Activated T-cell treated with anti-CD3 and anti-CD28 coated beads, Interleukin-2, amount 50 U/mL, for 24 hours (primary cell): ENCODE measurements at places on chromosomes 1 and 21.

GRCh38 chr1:19240673-19241538 is 10.4 kb downstream of the EMC1 start:
- peak; percentile 77 for DNase-seq

DNA sequence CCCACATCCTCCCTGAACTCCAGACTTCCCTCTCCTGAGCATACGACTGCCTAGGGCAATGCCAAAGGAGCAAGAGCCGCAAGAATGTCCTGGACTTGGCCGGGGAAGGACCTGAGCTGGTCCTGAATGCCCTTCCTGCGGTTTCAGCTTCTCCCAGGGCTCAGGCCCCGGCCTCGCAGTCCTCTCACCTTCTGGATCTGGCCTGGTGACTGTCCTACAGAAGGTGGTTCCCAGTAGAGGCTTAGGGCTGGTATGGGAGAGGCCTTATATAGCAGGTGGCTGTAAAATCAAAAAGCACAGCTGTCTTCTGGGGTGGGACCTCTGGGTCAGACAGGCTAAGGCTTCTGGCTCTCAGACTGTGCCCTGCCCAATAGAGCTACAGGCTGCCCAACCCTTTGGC is at the start of gene LYPD8:
LYPD8 (minus strand) TSS at position 243 of the 400 bp plus-strand sequence. CDS start 4,678 bp downstream, outside the sequence.
- no peak for DNase-seq

DNA sequence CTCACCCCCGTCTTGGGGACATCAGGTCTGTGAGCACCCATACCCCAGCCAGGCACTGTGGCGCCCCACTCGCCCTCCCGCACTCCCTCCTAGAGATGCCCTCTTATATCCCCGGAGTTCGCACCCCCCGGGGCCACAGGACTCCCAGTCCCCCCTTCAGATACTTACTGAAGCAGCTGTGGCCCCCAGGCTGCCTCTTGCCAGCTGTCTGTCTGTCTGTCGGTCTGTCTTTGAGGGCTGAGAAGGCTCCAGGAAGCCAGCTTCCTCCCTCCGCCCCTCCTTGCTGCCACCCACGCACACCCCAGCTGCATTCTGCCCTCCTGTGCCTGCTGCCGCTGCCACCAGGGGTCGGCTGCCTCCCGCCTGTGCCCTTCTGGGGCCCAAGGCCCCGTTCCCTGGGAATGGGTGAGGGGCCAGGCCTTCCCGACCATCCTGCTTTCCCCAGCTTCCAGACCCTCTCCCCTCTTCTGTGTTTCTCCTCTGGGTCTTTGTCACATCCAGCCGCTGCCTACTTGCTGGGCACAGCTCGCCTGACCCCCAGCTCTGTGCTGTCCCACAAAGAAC is at the start of gene PTPN7:
PTPN7 (minus strand) TSS at position 226 of the 564 bp plus-strand sequence. CDS start 1,200 bp downstream, outside the sequence.
- DNase-seq, result peak; percentile 93

GRCh38 chr1:172255223-172255560 is 165.3 kb upstream of the C1orf105 start:
- no peak for DNase-seq

DNA sequence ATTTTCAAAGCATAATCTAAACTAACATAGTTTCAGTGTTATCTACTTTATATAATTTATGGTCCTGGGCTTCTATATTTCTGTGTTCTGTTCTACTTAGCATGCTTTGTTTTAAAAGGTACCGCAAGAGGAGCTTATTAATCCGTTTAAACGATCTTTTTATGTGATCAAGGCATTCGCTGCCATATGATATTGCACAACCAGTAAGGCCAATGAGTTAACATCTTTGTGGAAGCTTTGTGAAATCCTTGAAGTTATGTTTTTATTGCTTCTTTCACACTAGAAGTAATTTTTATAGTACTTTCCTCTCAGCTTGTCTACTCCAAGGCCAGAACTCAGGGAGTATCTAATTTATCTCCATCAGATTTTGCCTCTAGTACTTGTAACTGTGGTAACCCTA is 8.9 kb downstream of the LRRC8C start:
- DNase-seq, result no peak

GRCh38 chr21:26655460-26655859 is 82.4 kb upstream of the CYYR1 start:
- no peak for DNase-seq

- no peak for DNase-seq
Measured at GRCh38 chr1:50841791-50842387, 118.2 kb downstream of the FAF1 start.

- DNase-seq, result no peak
Measured at GRCh38 chr1:182925661-182926060, 27.3 kb downstream of the SHCBP1L start.

DNA sequence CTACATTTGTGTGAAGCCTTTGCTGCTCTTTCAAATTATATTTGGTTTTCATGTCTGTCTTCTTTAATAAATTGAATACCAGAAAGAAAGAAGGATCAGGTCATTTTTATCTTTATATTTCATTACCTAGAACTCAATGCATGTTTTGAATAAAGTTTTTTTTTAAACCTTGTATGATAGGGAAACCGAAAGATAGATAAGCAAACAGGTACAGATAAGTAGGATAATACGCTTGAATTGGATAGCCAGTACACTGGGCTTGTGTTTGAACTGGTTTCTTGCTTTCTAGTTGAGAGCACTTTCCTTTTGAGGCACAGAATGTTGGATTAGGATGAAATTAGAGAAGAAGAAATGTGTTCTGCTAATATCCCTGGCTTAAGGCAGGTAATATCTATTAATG is 46.9 kb downstream of the PKN2 start:
- no peak for DNase-seq

DNA sequence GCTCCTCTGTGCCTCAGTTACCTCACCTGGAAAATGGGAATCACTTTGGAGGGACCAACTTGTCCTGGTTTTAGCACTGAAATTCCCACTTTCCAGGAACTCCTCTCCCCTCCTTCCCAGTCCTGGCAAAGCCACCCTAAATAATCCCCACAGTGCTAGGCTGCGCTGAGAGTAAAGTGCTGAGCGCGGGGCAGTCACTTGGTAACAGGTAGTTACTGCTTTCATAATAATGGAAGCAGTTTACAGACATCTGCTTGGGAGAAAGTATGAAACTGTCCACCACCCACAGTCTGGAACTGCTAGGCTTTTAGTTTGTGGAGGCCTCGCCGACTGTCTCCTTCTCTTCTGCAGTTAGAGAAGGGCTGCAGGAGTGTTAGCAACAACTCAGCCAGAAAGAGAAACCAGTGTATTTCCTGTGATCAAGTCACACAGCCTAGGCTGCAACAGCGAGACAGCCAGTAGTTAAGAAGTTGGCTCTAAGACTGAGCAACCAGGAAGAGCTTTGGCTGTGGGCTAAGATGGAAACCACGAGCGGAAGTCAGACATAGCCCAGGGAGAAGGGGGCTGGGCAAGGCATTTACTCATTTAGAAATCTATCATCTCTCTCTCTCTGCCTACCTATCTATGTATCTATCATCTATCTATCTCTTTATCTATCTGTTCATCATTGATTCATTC is 30.8 kb upstream of the ABCG1 start:
- peak; percentile 75 for DNase-seq

DNA sequence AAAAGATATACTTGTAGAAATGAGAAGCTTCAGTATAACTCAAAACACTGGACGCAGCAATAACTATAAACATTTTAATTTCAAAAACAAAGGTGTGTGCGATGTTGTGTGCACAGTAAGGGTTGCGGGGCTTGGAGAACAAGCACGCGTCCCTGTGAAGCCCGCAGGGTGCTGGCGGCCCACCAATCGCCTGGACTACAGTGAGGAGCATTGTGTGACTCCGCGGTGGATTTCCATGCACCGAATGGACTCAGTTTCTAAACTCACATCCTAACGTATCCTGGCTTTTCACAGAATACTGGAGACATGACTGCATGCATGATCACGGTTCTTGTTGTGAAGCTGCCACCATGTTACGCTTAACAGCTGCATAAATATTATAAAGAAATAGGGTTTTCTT is 33.0 kb downstream of the NTPCR start:
- no peak for DNase-seq

DNA sequence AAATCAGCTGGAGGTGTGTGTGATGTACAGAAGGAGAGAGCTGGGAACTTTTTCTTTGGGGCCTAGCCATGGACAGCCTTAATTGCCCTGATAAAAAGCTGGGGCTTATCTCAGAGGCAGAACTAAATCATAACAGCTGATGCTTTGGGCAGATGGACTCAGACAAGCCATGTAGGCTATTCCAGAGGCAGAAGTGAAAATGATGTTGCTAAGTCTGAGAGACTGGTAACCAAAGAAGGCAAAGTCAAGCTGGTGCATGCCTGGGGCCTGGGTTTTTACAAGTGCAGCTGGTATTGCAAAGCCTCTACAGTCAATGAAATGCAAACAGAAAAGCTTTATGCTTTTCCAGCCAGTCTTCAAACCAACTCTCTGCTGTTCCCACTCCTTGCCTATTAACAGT is 39.0 kb upstream of the LMX1A start:
- no peak for DNase-seq

DNA sequence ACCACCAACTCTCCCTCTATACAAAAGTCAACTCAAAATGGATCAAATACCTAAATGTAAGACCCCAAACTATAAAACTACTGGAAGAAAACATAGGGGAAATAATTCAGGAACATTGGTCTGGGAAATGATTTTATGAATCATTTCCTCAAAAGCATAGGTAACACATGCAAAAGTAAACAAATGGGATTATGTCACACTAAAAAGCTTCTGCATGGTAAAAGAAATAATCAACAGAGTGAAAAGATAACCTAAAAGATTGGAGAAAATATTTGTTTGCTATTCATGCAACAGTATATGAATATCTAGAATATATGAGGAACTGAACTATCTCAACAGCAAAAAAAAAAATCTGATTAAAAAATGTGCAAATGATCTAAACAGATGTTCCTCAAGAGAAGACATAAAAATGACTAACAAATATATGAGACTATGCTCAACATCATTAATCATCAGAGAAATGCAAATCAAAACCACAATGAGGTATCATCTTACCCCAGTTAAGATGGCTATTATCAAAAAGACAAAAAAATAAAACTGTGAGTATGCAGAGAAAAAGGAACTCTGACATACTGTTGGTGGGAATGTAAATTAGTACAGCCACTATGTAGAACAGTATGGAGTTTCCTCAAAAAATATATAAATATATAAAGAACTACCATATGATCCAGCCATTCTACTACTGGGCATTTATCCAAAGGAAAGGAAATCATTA is 47.8 kb downstream of the VCAM1 start:
- DNase-seq, result no peak

DNA sequence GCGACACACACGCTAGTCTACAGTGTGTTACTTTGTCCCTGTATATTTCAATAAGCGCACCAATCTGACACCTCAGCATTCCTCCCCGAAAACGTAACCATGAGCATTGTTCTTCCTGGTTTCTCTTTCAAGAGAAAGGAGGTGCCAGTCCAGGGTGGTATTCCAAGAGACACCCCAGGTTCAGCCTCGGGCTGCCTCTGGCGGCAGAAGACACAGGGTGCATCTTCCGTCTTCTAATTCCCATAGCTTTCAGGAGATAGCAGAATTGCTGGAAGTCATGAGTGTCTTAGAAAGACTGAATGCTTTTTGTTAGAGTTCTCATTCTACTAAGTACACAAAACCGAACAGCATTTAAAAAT is 15.9 kb upstream of the RGS8 start:
- DNase-seq, result no peak

- DNase-seq, result no peak
Measured at GRCh38 chr1:113792986-113793385, 19.3 kb downstream of the RSBN1 start.

- DNase-seq, result no peak
Measured at GRCh38 chr21:16427587-16428087, 697.9 kb downstream of the USP25 start.

- DNase-seq, result peak; percentile 76
Measured at GRCh38 chr1:161013488-161014230, 7.3 kb downstream of the F11R start.

- no peak for DNase-seq
Measured at GRCh38 chr1:169121146-169121923, 14.8 kb downstream of the ATP1B1 start.
